ENCODE measurements at places on chromosomes 4 and X.

- DNase-seq = no peak
Measured at GRCh38 chr4:53354012-53354722, 11.7 kb downstream of the SCFD2 start.

GRCh38 chr4:180377741-180378140 lies 1865.5 kb upstream of the TENM3 start:
- no peak for DNase-seq

GRCh38 chrX:43656005-43656494 lies at the start of gene MAOA:
Gene MAOA (plus strand): TSS chrX:43656299. CDS start chrX:43656342, 43 bp downstream.
- peak; percentile 50 for DNase-seq

DNA sequence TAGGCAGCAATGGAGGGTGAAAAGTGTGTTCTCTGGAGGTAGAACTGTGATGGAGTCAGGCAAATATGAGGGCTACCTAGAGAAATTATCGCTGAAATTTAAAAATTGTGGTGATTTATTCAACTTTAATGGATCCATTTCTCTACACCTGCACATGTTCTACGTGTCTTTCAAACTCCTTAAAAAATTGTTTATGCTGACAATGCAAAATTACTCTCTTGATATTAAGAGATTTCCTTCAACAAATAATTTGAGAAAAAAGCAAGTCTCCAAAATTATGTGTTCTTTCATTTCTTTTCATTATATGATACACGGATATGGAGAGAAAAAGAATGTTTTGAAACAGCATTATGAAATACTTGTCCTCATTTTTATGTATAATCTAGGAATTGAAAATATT lies 1151.4 kb upstream of the PABPC4L start:
- no peak for DNase-seq

- DNase-seq = no peak
Measured at GRCh38 chrX:101160001-101160400, 59.6 kb upstream of the DRP2 start.

- no peak for DNase-seq
Measured at GRCh38 chr4:133802359-133803140, 399.0 kb downstream of the PABPC4L start.

DNA sequence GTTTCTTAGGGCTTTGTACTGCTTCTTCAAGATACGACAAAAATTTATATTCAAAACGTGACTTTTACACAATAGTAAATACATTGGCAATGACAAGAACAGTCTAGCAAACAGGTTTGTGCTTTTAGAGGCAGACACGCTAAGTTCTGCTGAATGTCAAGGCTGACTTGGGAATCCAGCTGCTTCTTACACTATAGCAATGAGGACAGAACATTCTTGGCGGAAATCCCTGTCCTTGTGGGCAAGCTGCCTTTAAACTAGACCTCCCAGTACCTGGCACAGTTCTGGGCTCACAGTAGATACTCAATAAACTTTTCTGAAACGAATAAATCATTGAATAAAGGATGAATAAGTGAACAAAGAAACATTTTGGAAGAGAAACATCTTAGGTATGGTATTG lies 148.2 kb downstream of the RASL11B start:
- DNase-seq = no peak
